ENCODE measurements at places on chromosomes 5 and 9.
A peak's percentile ranks its signal among the peaks of the same experiment; 100 is the strongest.

DNA sequence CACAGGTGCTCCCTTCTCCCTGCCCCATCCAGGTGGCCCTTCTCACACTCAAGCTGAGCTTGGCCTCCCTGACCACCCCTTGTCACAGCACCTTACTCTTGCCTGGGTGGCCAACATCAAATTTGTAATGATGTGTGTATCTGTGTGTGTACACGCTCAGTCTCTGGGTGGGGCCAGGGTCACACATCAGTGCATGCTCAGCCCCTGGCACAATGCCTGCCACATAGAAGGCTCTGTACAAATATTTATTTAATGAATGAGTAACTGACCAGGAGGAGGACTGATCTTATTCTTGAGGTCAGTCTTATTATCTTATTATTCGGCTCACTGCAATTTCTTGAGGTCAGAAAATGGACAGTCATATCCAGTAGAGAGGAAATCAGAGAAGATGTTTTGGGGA, 41.3 kb upstream of the HAND1 start:
- peak; percentile 68 for DNase-seq

DNA sequence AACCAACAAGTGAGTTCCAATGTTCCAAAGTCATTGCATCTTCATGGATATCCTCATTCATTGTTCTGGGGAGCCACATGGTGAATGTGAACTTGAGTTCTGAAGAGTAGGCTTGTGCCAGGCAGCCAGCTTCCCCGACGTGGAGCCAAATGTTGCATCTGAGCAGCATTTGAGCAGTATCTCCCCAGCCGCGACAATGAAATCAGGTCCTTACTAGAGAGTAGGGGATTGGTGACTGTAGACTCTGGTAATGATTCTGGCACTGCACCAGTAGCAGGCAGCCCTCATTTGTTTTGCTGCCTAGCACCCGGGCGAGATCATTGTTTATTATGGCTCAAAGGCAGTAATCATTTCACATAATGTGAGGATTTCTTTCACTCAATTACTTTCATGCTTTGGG, 451.4 kb upstream of the C9orf72 start:
- no peak for DNase-seq

DNA sequence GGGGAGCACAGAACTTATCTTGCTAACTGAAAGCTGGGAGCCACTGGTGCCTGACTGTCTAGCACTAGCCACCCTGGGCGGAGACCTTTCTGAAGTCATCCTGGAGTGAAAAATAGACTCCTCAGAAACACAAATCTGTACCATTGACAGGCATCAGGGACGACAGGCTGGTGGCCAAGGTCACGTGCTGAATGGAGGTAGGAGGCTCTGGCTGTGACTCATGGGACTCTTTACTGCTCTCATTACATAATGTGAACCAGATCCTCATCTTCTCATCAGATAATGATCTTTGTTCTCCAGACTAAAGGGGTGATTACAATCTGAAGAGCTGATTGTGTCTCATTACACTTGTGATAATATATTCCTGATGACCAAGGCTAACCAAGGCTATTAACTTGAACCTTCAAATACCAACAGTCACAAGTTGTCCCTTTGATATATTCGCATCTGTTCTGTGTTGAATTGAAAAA, 91.8 kb downstream of the SEMA5A start:
- DNase-seq: peak; percentile 9

GRCh38 chr5:94024101-94024500, 282.7 kb upstream of the POU5F2 start:
- DNase-seq: peak; percentile 24

DNA sequence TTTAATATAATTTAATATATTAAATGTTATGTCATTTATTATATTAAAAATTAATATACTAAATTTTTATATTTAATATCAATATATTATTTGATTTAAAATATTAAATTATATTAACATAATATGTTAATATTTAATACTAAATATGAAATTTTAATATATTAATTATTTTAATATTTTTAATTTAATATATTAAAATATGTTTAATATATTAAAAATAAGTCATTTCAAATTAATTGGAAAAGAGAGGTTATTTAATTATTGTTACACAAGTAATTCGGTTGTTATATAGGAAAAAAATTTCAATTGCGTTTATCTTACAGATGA, 114.2 kb downstream of the LIFR start:
- no peak for DNase-seq

DNA sequence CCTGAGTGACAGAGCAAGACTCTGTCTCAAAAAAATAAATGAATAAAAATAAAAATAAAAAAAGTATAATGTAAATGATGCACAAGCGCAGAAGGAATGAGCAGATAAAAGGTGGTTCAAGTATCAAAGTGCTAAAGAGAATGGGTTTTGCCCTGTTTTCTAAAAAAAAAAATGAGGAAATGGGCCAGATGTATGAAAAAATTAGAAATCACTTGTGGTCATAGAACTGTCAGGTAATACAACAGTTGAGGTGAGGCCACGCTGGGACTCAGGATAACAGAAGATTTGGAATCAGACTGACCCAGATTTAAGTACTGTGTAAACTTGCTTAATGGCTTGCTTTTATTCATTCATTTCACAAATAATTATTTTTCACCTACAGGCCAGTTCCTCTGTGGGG, 69.8 kb downstream of the MAPKAP1 start:
- DNase-seq: no peak

GRCh38 chr5:66551338-66551737, 44.9 kb upstream of the MAST4 start:
- DNase-seq: no peak

- no peak for DNase-seq
Observed at GRCh38 chr5:171648279-171649074, 137.1 kb upstream of the SMIM23 start.

GRCh38 chr9:112913326-112913725, 22.6 kb upstream of the SLC46A2 start:
- no peak for DNase-seq

- no peak for DNase-seq
Observed at GRCh38 chr5:175867587-175868347, 3.6 kb upstream of the CPLX2 start.
